Activated effector memory CD4-positive, alpha-beta T cell treated with Interleukin-2 at 50 U/mL for 16 hours (primary cell): ENCODE measurements at places on chromosomes 11 and 22.

- no peak for DNase-seq
Observed at GRCh38 chr22:19042285-19043120, 79.7 kb downstream of the DGCR2 start.

DNA sequence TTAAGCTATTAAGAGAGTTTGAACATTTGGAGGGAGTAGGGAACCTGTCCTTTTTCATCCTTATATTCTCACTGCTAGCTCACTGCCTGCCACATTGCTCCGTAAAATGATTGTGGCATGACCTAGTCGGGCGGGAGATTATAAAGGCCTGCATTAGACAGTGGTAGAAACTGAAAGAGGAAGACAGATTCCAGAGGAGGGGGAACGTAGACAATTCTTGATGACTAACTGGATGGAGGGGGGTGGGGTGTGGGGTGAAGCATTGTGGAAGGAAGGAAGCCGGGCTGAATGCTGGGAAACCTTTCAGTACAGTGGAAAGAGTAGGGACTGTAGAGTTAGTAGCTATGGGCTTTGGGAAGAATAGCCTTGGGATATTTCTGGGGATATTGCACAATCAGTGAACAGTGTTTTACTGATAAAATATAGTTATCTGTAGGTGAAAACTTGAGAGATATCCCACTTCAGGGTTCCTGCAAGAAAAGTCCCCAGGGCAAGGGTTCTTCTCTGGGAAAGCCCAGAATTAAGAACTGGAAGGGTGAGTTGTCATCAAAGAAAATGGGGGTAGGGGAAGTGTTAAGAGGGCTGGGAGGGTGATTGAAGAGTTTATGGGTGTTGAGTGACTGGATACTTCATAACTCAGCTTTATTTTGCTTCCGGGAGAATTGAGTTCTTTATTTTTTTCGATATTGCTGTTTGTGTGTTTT lies 2.1 kb downstream of the MED15 start:
- peak; percentile 32 for DNase-seq

DNA sequence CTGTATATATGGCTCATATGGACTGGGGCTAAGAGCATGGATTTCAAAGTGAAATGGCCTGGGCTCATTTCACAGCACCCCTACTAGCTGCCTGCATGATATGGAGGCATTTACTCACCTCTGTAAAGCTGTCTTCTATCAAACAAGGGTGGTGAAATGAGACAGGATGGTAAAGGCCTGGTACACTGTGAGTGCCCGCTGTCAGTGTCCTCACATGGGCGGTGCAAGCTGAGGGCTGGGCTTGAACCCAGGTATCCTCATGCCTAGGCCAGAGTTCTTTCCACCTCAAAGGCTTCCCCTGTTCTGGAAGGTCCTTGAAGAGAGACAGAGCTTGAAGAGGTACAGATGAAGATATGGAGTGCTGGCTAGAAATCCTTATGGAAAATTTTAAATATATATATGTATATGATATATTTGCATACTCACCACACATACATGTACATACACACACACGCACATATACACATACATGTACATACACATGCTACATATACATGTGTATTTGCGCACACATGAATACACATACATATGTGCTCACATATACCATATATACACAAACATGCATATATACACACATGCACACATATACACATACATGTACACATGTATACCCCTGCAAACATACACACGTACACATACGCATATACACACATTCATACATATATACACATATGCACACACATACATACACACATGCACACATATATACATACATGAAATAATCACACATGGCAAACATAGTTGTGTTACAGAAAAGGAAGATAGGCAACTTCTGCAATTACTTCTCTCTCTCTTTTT lies 44.7 kb downstream of the MICAL2 start:
- no peak for DNase-seq

DNA sequence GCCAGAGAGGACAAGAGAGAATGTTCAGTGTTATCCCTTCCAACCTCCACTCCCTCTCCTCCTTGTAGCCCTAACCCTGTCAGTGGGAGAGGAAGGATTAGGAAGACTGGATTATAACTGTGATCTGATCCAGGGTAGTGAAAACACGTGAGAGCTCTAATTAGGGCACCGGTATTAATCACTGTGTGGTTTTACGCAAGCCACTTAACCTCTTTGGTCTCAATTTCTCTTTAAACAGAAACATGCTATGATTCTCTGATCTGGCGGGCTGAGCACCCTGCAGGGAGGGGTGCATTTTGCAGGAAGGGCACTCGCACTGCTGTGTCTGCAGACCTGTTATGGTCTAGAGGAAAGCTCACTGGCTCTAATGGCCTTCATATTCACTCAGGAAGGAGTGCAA lies 11.5 kb downstream of the RPL27A start:
- DNase-seq, result no peak

DNA sequence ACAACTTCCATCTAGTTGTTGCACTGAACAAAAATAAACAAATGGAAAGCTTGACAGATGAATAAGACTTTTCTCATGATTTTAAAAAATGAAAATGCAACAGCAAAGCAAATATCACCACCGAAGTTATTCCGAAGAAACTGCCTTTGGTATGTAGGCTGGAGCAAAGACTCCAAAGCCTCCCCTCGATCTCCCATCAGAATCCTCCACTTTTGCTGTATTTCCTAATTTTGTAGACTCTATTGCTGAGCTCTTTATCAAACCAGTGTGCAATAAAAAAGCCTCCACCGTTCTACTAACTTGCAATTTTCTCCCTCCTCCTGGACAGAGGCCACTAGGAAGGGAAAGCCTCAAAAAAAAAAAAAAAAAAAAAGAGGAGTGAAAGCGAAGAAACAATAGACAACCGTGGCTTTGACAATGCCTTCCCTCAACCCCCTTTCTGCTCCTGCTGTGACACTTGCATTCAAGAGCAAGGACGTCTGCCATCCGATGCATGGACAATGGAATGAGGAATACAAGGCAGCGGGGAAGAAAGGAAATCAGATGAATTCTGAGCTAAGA lies 190.9 kb upstream of the BLID start:
- DNase-seq, result no peak

DNA sequence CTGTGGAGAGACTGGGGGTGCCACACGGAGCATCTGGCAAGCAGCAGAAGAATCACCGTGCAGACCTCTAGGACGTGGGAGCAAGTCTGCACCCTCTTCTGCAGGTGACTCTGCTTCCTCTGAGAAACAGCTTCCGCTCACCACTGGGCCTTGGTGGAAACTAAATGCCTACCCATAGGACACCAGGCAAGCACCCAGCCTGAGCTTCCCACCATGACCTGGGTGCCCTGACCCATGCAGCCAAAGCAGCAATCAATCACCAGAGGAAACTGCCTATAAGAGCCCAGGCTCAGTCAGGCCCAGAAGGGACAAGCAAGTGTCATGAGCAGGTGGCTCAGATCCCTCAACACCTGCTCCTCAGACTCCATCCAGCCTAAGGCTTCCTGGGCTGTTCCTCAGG lies 63.4 kb downstream of the IGLL5 start:
- no peak for DNase-seq

- DNase-seq, result no peak
Observed at GRCh38 chr22:39435616-39436015, 21.2 kb upstream of the MGAT3 start.

DNA sequence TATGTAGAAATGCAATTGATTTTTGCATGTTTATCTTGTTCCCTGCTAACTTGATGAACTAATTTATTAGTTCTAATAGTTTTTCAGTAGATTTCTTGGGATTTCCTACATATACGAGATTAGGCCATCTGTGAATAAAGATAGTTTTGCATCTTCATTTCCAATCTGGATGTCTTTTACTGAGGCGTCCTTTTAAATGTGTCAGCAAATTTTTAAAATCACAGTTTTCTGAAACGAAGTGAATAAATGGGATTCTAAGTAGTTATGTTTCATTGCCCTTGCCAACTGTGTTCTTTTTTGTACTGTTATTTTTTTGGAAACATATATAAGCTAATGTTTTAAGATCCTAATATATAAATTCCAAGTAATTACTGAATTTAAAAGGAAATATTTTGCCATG lies 50.0 kb downstream of the CYP2R1 start:
- DNase-seq, result no peak

DNA sequence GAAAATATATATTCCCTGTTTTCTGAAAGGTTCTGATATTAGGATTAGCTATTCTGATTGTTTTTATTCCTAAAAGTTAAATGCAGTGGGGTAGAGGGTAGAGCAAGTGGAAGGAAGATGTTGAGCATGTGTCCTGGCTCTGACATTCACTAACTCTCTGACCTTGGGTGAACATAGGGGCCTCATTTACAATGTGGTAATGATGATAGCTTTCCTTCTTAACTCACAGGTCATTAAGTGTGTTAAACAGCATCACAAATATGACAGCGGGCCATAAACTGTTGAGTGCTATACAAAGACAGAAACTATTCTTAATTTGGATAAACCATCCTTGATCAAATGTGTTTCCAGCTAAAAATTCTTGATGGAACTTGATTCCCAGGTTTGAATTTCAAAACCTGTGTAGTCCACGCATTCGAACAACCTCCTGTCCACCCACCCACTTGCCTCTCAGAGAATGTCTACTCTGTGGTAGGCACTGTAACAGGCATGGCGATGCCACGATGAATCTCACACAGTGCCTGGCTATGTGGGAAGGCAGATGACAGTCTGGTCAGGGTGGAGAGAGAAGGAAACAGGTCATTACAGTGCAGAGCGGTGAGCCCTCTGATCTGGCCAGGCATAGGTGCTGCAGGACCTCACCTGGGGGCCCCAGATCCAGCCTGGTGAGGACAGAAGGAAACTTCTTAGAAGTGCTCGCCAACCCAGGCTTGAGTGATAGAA lies 19.3 kb upstream of the PEX26 start:
- DNase-seq, result no peak

- DNase-seq, result no peak
Observed at GRCh38 chr11:47533690-47534151, 19.2 kb downstream of the CELF1 start.
